ENCODE measurements at places on chromosomes 5 and 9.
A peak's percentile ranks its signal among the peaks of the same experiment; 100 is the strongest.

GRCh38 chr5:1864896-1865440 lies 17.8 kb downstream of the IRX4 start:
- DNase-seq: no peak

DNA sequence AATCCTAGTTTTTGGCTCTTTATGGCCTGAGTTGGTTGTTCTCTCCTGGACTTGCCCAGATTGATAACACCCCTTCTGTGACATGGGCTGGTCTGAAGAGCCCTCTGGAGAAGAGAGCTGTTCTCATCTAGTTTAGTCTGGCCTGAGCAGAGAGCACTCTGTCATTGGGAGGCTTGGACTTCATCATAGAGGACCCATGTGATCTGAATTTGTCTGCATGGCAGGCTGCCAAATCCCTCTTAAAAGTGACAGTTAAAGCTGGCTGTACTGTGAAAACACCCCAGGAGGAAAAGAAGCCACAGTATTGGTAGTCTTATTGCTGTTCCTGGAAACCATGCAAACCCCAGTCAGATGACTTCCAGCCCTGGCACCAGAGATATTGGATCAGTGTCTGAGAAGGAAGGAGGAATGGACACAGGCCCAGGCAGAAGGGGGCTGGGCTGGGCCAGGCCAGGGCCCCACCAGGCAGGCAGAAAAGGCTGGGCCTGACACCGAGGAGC lies 3.7 kb upstream of the WDR31 start:
- DNase-seq: no peak

GRCh38 chr5:137446151-137446550 lies 53.0 kb downstream of the SPOCK1 start:
- no peak for DNase-seq

DNA sequence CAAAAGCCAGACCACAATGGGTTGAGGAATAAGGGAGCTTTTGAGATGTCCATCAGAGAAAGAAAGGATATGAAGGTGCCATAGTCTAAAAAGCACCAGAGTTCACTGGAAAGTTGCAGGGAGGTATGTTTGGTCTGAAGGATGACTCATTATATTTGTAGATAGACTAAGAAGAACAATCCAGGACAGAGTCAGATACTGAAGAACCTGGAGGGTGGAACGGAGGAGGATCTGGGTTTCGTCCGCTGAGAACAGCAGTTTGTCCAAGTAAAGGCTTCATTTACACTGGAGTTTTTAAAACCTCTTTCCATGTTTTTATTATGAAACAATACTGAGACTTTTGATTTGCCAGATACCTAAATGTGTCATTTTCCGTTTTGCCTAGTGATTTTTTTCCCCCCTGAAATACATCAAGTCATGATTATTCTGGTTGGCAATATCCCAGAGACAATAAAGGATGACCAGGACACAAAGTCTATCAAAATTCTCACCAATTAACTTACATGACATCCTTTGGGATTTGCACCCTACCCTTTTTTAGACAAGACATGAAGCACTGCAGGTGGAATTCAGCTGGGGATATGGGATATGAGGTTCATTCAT lies 219.9 kb downstream of the MLLT3 start:
- DNase-seq: no peak

DNA sequence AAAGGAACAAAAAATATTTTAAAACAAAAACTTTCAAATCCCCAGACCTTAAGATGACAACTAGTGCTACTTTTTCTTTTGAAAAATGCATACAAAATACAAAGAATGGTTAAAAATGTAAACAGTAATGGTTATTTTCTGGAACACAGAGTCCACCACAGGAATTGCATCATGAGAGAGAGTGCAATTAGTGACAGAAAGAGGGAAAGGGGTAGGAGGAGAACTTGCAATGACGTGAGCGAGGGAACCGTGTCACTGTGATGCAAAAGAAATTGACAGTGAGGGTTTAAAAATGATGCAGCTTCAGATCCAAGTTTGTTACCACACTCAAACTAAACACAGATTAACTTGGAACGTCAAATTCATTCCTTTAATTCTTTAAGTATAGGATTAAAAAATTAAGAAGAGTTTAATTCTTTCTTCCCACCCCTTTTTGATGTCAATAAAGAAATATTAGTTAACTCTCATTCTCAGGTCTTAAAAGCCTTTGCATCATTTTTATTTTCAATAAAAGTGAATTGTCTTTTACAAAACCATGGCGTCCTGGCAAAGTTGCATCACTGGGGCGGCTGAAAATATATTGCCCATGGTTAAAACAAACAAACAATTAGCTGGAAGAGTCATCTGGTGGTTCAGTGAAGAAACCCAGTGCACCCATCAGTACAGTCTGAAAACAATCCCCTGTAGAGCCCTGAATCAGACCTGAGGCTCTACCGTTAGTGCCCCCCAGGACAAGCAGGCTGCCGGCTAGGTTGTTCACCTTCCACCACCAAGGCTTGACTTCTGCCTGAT lies 39.5 kb downstream of the MACROH2A1 start:
- no peak for DNase-seq

DNA sequence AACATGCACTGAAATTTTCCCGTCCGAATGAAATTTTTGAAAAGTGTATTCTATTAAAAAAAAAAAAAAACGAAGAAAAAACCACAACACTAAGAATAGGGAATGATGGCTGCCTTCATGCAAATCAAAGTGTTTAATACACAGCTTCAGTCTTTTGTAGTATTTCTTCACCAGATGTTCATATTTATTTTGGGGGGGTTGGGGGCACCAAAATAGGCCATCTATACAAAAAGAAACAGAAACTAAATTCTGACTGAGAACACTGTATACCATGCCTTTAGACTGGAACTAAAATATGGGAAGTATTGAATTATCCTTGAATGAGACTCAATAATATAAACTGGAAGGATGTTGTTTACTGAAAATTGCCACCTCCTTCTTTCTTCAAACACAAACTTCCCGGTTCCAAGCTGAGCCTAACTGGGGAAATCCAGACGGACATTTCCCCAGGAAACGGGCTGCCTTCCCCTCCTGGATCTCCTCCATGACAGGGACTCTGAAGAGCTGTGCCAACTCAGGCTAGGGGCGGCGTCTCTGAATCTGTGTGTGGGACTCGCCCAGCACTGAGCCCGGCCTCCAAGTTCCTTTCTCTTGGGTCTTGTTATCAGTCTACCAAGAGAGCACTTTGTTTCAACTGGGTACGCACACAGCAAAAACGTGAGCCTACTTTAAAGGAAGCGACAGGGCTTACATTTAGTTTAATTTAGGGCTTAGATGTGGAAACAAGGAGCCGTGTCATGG lies 511.3 kb upstream of the ADAMTS16 start:
- no peak for DNase-seq

GRCh38 chr9:91048749-91049148 lies 247.1 kb downstream of the SYK start:
- DNase-seq: peak; percentile 49

- DNase-seq: no peak
These were observed 43.3 kb downstream of the TMC1 start for GRCh38 chr9:72564479-72565281.

DNA sequence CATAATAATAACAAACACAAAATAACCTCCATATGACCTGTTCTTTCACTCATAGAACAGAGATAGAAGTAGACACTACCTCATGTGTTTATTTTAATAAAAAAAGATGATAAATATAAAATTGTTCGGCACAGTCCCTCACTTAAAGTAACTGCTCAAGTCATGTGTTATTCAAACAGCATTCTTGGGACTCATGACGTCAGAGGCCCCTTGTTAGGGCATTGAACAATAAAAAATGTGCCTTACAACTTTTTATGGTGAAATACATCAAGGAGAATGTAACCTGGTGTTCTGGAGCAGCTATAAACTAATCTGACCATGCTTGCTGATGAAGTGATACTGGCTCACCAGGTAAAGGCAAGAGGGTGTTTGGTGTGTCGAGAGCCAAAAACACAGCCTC lies 12.2 kb upstream of the NDFIP1 start:
- DNase-seq: no peak

DNA sequence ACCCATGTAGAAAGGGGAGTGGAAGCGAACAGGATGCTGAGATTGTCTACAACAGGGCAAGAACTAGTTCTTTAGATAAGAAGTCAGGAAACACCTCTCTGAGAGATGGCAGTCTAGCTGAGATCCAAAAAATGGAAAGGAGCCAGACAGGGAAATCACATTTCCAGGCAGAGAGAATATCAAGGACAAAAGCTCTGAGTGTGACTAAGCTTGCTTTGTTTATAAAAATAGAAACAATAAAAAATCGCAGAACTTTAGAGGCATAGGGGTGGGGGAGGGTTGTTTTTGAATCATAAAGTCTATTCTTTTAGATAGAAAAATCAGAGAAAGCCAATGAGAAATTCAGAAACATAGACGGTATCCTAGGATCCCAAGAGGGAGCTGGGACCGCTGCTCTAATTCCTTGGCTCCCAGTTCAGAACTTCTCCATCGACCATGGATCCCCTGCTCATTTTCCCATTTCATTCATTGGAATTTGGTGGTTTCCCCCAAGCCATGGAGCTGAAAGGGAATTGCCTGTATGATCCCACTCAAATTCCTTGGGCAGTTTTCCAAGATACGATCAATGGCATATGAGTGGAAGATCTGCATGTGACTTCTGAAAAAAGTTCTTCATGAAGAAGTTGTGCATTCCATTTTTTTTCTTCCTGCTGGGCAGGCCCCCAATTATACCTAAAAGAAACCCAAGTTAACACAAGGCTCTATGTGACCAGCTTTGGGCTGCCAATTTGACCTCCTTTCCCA lies 182.0 kb downstream of the GRIA1 start:
- no peak for DNase-seq

DNA sequence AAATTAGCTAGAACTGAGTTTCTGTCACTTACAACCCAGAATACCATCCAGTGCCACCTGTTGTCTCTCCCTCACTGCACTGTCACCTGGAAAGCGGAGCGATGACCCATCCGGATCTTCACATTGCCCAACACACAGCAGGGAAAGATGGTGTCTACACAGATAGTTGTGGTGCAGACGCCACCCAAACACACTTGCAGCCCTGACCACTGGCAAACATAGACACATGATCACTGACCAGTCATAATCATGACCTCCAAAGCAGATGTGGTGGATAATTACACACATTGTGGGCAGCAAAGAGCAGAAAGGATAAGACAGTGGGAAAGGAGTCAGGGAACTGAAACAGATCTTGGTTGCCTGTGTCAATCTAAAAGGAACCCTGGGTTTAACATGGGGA lies 64.7 kb downstream of the GABBR2 start:
- DNase-seq: no peak

- peak; percentile 72 for DNase-seq
These were observed at the start of gene CDKN2B-AS1 for GRCh38 chr9:21994556-21995005. CDKN2B-AS1 (plus strand) TSS chr9:21994791.

DNA sequence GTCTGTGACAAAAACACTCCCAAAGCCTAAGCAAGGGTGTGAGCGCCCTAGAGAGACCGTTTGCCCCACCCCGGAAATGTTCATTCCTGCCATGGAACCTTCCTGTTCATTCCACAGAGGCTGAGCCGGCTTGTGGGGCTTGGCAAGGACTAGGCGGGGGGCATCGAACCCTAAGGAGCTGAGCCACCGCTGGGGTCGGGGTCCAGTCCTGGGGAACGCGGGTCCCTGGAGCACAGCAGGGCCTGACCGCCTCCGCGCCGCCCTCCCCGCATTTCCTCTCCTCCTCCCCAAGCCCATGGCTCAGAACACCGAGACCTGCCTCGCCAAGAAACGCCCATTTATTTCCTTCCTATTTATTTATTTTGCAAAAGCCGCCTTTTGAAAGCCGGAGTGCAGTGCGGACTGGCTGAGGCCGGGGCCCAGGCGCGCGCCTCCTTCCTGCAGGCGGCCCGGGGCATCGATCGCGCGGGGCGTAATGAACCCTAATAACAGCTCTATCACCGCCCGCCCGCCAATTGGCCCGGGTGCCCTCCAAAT lies 228.9 kb upstream of the IRX4 start:
- no peak for DNase-seq

DNA sequence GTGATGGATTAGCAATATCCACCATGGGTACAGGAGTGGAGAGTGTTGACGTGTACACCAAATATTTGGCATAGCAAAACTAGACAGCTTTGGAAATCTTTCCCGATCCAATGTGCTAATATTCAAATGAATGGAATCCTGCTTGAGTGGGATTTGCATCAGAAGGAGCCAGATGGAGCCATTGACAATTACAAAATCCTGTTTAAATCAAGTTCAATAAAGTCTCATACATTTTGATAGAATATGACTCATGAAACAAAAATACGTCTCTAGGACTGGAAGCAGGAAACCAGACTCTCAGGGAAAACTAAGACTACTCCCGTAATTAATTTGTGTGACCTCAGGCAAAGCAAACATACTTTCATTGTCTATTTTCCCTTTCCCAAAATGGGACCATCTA lies 13.0 kb downstream of the TNC start:
- no peak for DNase-seq

GRCh38 chr9:87595610-87596009 lies 97.9 kb downstream of the DAPK1 start:
- no peak for DNase-seq

- no peak for DNase-seq
These were observed 81.6 kb upstream of the MPDZ start for GRCh38 chr9:13361076-13361475.

- no peak for DNase-seq
These were observed 36.6 kb downstream of the UHRF2 start for GRCh38 chr9:6449645-6450044.

GRCh38 chr9:97632248-97632984 lies 752 bp downstream of the TSTD2 start:
- peak; percentile 64 for DNase-seq

- DNase-seq: no peak
These were observed 41.8 kb downstream of the FREM1 start for GRCh38 chr9:14868418-14868771.

- no peak for DNase-seq
These were observed 31.5 kb upstream of the ADRB2 start for GRCh38 chr5:148794729-148795561.

- no peak for DNase-seq
These were observed 283.1 kb downstream of the SMARCA2 start for GRCh38 chr9:2298217-2298616.

DNA sequence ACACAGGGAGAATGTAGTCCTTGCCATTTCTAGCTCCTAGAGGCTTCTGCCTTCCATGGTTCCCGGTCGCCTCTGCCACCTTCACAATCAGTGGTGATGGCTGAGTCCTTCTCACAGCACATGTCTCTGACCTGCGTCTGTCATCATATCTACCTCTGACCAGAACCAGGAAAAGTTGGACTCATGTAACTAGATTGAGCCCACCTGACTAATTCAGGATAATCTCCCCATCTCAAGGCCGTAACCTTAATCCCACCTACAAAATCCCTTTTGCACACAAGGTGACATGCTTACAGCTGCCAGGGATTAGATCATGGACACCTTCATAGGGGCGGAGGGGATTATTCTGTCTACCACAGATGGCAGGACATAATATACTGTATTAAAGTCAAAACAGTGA lies 375.6 kb downstream of the ICE1 start:
- DNase-seq: no peak

DNA sequence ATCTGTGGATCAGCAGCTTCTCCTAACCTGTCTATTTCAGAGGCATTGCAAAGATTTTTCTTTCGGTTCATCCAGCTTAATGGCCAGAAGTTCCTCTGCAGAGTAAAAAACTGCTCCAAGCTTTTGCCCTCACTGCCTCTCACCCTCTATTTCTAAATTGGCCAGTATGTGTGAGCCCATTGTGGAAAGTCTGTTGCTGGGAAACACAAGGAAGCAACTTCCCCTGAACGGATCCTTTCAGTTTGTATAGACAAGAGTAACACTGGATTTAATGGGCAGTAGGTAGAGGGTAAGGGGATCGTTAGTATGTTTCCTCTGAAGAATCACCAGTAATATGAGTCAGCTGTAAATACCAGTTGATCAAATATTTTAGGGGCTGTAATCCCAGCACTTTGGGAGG lies 7.2 kb downstream of the THBS4 start:
- no peak for DNase-seq

- no peak for DNase-seq
These were observed 459.2 kb upstream of the RGMB start for GRCh38 chr5:98314292-98314691.

- no peak for DNase-seq
These were observed 103.1 kb upstream of the TXNDC8 start for GRCh38 chr9:110440796-110441195.

All from activated CD8-positive, alpha-beta memory T cell treated with anti-CD3 and anti-CD28 coated beads for 24 hours (primary cell).